Fibroblast of lung (primary cell): ENCODE measurements at places on chromosomes 13 and 19. TPM values are rescaled to one million over a fixed set of nuclear protein-coding genes. Genes with fewer than 3 reads are reported as not detected.

- peak; percentile 69 for DNase-seq
Measured at GRCh38 chr19:18349524-18350128, 9.2 kb downstream of the PGPEP1 start.

DNA sequence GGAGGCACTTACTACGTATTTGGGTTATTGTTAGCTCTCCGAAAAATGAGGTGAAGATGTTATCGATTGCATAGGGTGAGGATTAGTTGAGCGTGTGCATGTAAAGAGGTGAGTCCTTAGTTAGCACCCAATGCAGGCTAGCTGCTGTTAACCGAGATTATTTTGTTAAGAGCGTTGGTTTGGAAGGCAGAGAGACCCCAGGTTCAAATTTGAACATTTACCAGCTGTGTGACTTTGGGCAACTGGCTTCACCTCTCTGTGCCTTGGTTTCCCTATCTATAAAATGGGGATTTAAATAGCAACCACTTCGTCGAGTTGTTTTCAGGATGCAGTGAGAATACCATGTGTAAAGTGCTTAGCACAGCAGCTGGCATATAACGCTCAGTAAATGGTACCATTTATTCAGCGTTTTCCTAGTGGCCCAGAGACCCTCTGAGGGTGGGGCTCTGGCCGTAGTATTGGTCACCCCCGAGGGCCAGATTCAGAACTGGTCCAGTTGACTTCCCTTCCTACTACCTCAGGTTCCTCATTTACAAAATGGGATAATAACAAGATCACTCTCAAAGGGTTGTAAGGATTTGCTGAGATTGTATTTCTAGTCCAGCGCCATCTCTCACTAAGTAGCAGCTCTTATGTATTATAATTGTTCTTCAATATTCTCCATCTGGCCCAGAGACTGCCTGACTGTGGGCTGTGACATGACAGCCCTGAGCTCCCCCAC, 887 bp downstream of the SIPA1L3 start:
- peak; percentile 8 for DNase-seq

- peak; percentile 36 for DNase-seq
Measured at GRCh38 chr19:47609906-47610894, 1.3 kb downstream of the BICRA start.

- DNase-seq, result peak; percentile 55
Measured at GRCh38 chr13:114067381-114067885, 65.0 kb downstream of the RASA3 start.

GRCh38 chr13:110643768-110644421, 28.6 kb downstream of the NAXD start:
- DNase-seq, result no peak

DNA sequence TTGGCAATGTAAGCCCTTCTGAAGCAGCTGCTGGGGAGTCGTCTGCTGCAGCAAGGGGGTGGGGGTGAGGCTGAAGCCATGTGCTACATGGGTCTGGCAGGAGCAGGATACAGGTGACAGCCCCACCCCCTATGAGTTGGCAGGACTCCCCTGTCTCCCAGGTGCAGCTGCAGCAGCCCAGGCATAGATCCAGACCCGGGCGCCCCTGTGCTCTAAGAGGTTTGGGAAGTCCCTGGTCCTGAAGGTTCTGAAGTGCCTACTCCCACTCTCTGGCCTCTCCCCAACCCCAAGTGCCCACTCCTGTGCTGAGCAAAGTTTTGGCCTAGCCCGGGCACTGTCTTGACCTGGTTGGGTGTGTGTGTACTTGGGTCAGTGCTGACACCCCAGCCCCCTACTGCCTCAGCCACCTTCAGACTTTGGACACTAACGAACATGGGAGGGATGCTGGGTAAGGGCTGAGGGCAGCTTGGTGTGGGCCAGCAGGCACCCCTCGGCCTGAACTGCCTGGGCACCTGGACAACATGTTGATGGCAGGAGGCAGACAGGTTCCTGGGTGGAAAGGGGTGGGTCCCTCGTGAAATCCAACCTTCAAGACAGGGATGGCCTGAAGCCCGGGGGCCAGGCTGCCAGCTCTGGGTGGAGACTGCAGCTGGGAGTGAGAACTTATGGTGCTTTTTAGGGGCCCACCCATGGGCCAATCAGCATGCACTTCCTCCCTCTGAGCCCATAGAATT, 54.1 kb upstream of the SLITRK6 start:
- DNase-seq, result no peak

The SHFL gene
- total RNA-seq, result 25.7 and 29.4 TPM in 2 replicates

The CLIP3 gene
- 8.2 and 19.8 TPM in 2 replicates for total RNA-seq
